Prostate gland (tissue), 2 donors: ENCODE measurements at places on chromosomes 4 and X. TPM values are rescaled to one million over a fixed set of nuclear protein-coding genes. Genes with fewer than 3 reads are reported as not detected.

PPP1R2C gene
- total RNA-seq = not detected

NPY2R gene
- 2.6 TPM for total RNA-seq

ZDHHC15 gene
- 2.6 TPM for total RNA-seq

RNF212 gene
- total RNA-seq = 7.1 TPM

XG gene
- total RNA-seq = 2.5 TPM

CSAG1 gene
- total RNA-seq = not detected

LEF1 gene
- total RNA-seq = 26.8 TPM

IL1RAPL1 gene
- total RNA-seq = 0.23 TPM

GRPR gene
- 1.0 TPM for total RNA-seq

SPANXN3 gene
- not detected for total RNA-seq

UGT2A2 gene
- total RNA-seq = not detected

CABS1 gene
- 2.4 TPM for total RNA-seq

SLC26A1 gene
- 0.34 TPM for total RNA-seq

FRG2 gene
- total RNA-seq = not detected

CFAP47 gene
- 0.45 TPM for total RNA-seq

TNIP3 gene
- not detected for total RNA-seq

POLN gene
- total RNA-seq = 15.2 TPM

CXCL11 gene
- total RNA-seq = 0.23 TPM

MAD2L1 gene
- 2.4 TPM for total RNA-seq

CENPVL2 gene
- total RNA-seq = not detected

VCX3B gene
- 29.7 TPM for total RNA-seq

HDAC8 gene
- 25.3 TPM for total RNA-seq

ART3 gene
- 24.8 TPM for total RNA-seq

AIFM1 gene
- total RNA-seq = 21.8 TPM

ZAR1 gene
- total RNA-seq = 1.7 TPM

OPN1MW2 gene
- total RNA-seq = not detected

EREG gene
- total RNA-seq = 0.18 TPM

SLC10A4 gene
- total RNA-seq = 1.1 TPM

CLIC2 gene
- total RNA-seq = 4.0 TPM

USP17L30 gene
- total RNA-seq = not detected

MAB21L2 gene
- 0.14 TPM for total RNA-seq

TBC1D19 gene
- total RNA-seq = 11.3 TPM

SMIM10L2A gene
- total RNA-seq = 5.0 TPM

TLR3 gene
- 4.3 TPM for total RNA-seq

JCHAIN gene
- 2.0 TPM for total RNA-seq

F8A3 gene
- 33.1 TPM for total RNA-seq

DCAF8L2 gene
- not detected for total RNA-seq

SPP1 gene
- 6.4 TPM for total RNA-seq

PNMA3 gene
- 0.27 TPM for total RNA-seq

TRO gene
- 24.3 TPM for total RNA-seq

HS6ST2 gene
- total RNA-seq = 6.1 TPM

MYL5 gene
- total RNA-seq = 14.6 TPM

WAS gene
- total RNA-seq = 2.5 TPM
